Posterior cingulate gyrus (tissue), 11 donors: ENCODE measurements at places on chromosomes 2 and 18.

- no peak for DNase-seq
Observed at GRCh38 chr18:68262690-68263294, 452.1 kb downstream of the TMX3 start.

DNA sequence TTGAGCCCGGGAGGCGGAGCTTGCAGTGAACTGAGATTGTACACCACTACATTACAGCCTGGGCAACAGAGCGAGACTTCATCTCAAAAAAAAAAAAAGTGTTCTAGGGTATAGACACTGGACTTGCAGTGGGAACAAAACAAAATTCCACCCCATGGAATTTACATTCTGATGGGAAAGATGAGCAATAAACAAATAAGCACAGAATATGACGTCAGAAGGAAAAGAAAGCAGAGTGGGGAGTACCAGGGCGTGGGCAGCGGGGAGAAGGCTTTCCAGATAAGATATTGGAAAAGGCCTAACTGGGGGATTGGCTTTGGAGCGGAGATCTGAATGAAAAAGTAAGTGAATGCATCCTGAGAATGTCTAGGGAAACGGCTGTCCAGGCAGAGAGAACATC is 17.6 kb downstream of the NPPC start:
- peak; percentile 32 for DNase-seq

DNA sequence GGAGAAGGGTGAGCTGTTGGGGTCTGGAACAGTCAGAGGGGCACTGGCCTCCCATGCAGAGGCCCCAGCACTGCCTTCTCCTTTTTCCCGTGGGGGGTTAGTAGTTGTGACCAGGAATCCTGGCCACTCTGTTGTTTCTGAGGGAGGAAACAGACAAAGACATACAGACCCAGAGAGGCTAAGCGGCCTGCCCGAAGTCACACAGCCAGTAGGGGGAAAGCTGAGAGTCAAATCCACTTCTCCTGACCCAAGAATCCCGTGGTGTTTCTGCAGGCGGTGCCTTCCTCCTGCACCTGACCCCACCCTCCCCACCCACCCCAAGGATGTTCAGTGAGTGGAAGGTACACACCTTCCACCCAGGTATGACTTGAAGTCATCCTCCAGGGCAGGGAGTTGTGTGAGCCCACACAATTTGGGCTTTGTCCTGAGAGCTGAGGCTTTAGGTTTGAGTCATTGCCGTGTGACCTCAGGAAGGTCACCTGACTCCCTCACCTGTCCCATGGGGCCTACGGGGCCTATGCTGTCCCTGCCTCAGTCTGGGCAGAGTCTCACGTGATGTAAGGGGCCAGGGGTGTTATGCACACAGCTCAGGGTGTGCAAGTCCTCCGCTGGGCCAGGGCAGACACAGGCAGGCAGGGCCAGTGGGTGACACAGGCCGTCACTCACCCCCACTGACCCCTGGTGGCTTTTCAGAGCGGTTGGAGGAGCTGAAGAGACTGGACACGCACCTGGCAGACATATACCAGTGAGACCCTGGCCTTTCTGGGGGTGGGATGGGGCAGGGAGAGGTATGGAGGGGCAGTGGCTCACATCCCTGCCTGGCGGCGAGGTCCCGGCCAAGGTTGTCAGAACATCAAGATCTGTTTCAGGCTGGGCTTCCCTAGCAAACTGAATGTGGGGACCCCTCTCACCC is 5.0 kb downstream of the NT5DC4 start:
- DNase-seq: no peak

GRCh38 chr2:221750316-221750715 is 178.2 kb upstream of the EPHA4 start:
- DNase-seq: no peak

GRCh38 chr2:47601568-47601967 is 181.4 kb upstream of the MSH6 start:
- no peak for DNase-seq
